ENCODE measurements at places on chromosomes 5 and 9.

DNA sequence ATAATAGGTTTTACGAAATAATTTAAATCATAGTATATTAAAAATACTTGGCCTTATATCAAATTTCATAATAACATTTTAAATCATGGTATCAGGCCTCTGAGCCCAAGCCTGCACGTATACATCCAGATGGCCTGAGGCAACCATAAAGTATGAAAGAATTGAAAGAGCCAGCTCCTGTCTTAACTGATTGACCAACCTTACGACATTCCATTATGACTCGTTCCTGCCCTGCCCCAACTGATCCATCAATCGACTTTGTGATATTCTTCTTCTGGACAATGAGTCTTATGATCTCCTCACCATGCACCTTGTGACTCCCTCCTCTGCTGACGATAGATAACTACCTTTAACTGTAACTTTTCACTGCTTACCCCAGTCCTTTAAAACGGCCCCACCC lies 545.0 kb downstream of the MTRR start:
- DNase-seq = no peak

- no peak for DNase-seq
These were observed 29.4 kb downstream of the ARHGEF37 start for GRCh38 chr5:149610589-149611255.

- DNase-seq = no peak
These were observed 184.0 kb downstream of the GNAQ start for GRCh38 chr9:77847626-77848025.

- no peak for DNase-seq
These were observed 224.3 kb downstream of the GRIA1 start for GRCh38 chr5:153714798-153715197.

GRCh38 chr5:83987513-83988292 lies 267.0 kb upstream of the HAPLN1 start:
- DNase-seq = no peak

DNA sequence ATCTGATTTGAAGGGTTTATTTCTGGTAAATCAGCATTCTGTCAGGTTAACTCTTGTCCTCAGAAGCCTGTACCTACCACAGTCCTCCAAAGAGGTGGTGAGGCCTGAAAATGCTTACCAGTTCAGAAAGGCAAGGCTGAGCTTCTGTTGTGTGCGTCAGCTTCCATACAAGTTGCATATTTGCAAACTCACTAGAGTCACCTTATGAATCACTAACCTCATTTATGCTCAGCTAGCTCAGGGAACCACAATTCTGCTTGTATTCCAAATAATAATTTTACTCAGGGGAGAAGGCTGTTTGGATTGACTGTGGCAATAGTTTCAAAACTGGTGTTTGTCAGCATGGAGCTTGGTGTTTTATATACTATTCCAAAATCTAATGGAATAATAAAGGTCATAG lies 355.1 kb upstream of the RFX3 start:
- no peak for DNase-seq

- no peak for DNase-seq
These were observed 38.9 kb downstream of the PRRC2B start for GRCh38 chr9:131432597-131433301.

DNA sequence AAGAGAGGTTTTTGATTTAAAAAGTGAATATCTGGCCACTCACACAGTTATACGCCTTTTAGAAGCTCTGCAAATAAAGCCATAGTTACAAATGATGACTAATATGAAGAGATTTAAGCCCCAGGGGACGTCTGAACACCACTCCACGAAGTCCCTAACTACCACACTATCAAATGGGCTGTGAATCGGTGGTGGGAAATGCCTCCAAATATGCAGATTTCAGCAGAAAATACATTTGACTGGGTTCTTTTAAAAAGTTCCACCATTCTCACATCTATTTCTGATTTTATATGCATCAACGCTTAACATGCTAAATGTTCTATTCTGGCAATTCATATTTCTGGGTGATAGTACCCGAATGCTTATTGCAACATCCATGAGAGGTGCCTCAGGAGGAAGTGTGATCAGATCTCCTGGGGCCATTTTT lies 22.5 kb downstream of the TICAM2 start:
- DNase-seq = no peak

DNA sequence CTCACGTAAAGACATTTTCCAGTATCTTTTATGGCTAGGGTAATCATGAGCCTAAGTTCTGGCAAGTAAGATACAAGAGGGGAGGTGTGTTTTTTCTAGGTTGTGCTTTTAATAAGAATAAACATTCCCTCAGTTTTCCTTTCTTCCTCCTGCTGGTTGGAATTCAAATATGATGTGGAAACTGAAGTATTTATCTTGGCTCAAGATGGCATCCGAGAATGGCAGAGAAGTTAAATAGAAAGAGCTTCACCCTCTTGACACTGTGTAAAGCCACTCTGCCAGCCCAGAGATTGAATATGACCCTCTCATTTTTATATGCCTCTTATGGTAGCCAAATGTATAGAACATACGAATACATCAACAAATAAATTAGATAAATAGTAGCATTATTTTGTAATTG lies 438.4 kb downstream of the ISL1 start:
- DNase-seq = no peak

GRCh38 chr5:102866237-102866600 lies 111.1 kb downstream of the PAM start:
- DNase-seq = no peak

DNA sequence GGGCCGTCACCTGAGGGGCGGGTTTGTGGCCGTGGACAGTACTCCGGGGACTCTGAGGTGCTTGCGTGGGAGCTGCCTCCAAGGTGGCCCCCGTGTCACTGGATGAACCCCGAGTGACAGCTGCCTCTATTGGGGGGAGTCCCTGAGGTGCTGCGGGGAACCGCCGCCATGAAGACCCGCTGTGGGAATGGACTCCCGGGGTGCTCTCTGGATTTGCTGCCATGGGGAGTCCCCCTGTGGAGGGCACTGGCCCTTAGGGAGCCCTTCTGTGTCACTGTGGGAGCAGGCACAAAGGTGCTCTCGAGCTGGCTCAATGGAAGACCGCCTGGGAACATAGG lies 100.2 kb upstream of the CCL21 start:
- no peak for DNase-seq

DNA sequence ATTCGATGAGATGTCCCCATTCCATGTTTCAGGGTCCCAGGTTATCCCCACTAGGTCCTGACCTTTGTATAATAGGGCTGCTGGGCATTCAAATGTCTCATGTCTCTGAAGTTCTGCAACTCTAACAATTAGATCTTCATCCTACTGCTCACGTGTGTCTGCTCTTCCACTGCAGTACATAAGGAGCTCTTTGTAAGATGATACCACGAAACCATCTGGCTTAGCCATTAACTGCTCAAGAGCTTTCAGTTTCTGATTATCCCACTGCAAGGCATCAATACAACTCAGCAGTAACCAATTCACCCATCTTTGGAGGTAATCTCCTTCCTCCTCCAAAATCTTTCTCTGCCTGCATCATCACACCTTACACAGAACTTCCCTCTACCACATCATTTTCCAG lies 49.9 kb upstream of the PPP2CA start:
- no peak for DNase-seq

DNA sequence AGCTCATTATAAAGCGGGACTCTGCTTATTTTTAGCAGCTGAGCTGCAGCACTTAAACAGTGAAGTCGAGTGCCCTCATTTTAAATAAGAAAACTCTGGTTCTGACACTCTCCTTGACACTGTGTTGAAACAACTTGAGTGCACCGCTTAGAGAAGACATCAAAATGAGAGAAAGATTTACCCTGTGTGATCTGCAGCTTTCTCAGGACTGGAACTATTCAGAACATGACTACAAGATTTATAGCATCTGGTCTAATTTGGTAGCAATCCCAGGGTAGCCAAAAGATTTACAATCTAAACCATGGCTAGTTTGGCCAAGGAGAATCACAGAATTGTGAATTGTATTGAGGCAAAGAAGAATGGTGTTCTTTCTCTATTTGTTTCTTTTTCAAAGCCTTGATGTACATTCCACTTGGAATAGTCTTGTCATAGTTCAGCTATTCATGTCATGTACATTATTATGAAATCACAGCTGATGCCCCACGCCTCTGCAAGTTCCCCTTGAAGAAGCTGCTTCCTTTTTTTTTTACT lies 38.7 kb downstream of the PLEKHG4B start:
- no peak for DNase-seq

DNA sequence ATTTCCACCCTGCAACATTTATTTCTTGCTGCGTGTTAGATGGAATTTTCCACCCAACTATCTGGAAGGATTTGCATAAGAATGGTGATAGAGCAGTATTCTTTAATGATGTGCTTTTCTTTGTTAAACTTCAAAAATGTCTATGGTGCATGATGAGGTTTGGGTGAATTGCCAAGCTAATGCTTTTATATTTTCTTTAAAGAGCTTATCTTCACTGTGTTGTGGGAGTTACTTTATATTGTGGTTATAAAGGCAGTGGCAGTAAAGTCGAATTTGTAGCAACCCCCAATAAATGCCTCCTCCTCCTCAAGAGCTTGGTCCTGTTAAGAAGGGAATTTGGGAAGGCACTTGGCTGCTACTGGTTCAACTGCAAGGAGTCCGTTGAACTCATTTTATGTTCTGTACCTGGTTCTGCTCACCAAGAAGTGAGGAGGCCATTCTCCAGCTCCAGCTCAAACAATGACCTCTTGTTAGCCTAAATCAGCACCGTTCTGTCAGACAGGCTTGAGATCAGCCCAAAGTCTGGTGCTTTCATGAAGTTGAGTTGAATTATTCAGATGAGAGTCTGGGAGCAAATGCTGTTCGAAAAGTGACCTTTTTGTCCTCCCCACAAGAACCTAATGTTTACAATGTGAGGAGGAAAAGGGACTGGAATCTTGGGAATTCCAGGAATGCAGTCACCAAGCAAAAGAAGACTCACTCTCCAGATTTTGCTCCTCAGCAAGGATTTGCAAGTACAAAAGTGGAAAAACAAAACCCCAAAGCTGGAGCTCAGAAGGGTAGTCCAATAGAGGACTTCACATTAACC lies 217.0 kb downstream of the TMEM38B start:
- no peak for DNase-seq

- no peak for DNase-seq
These were observed 56.4 kb downstream of the SH3GL2 start for GRCh38 chr9:17635115-17635890.

DNA sequence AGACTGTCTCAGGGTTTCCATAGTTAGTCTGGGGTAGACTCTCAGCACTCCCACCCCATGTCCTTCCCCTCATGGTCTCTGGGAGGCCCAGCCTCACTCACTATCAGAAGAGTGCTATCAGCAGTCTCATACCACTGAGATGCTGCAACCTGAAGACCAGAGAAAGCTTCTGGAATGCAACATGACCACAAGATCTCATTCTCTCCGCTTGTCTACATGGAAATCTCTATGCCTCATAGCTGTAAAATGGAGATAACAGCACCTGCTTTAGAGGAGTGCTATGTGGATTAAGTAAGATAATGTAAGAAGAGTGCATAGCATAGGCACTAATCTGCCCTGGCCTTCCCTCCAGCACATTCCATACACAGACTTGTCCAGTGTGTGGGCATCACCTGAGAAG lies 47.0 kb upstream of the ZNF169 start:
- DNase-seq = no peak

DNA sequence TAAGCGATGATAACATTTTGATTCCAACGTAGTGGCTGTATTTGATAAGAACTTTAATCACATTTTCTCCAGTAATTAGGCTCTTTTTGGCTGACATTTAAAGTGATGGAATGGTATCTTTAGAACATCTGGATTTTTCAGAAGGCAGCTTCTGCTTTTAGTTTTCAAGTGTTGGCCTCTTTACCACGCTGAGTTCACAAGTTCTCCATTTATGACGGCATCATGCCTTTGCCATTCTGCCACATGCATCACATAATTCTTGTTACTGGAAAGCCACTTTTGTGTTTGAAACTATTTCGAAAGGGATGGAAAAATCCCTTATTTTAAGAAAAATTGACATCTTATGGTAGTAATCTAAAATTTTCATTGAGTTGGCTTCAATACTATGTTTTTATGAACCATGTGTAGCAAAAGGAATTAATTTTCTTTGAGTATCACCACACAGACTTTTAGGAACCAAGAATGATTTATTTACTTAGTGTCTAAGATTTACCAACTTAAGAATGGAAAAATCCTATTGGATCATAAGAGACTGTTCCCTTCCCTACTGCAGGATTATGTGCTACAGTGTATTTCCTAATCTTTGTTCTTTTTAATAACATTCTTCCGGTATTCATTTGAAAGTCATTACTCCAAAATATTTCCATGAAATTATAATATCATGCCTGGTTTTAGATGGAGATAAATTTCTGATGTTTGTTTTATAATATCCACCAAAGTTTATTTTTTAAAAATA lies 344.2 kb downstream of the ADGRV1 start:
- no peak for DNase-seq

GRCh38 chr5:41843456-41844370 lies 26.5 kb downstream of the OXCT1 start:
- DNase-seq = no peak

GRCh38 chr5:14445576-14446290 lies 135.9 kb upstream of the OTULINL start:
- DNase-seq = no peak

GRCh38 chr5:160357861-160358411 lies 12.5 kb downstream of the C1QTNF2 start:
- no peak for DNase-seq

DNA sequence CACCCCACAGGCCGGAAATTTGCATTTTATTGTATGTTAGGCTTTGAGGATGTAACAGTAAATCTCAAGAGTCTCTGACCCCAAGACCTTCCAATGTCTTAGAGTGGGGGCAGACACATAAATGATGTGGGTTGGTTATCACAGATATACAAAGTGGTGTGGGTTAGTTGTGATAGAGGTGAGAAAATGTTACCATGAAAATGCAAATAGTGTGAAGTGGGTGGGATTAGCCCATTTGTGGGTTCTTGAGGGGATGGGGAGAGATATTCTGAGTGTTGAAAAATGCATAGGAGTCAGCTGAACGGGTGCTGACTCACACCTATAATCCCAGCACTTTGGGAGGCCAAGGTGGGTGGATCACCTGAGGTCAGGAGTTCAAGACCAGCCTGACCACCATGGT lies 7.9 kb upstream of the RNF145 start:
- DNase-seq = no peak

- DNase-seq = no peak
These were observed 100.9 kb upstream of the MAP1B start for GRCh38 chr5:72006361-72006760.

GRCh38 chr9:36268007-36268427 lies 9.8 kb upstream of the GNE start:
- DNase-seq = no peak

- DNase-seq = no peak
These were observed 136.6 kb upstream of the OTULINL start for GRCh38 chr5:14445013-14445412.
